ENCODE measurements at places on chromosomes 1 and 21.

- no peak for DNase-seq
Observed at GRCh38 chr1:105072446-105072845, 1322.7 kb downstream of the AMY1C start.

DNA sequence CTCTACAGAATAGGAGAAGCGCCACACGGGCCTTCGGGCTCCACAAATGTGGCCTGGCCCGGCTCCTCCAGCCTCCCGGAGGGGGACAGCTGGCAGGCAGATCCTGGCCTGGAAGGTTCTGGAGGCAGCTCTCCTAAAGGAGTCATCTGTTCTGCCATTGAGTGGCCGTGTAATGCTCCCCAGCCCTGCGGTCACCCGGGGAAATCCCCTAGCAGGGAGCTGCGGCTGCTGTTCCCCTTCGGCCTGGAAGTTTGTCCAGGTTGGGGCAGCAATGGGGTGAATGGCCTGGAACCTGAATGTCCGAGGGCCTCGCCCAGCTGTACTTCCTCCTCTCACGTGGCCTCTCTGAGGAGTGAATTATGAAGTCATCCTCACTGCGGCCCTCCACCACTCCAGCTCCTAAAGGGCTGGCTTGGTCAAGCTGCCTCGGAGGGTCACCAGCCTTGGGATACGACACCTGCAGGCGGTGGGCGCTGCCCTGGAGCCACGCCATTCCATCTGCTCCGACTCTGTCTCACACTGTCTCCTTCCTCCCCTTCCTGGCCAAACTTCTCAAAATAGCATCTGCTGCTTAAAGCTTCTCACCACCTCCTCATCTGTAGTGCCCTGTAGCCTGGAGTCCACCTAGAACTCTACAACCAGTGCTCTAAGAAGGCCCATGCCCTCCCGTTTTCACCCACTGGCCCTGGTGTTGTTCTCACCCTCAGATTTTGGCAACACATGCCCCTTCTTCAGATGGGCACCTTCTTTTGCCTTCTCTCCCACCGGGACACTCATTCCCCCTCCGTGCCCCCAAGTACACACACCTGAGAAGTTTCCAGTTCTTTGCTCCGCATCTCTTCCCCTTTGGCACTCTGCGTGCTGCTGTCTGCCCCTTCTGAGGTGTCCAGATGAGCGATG, 54.4 kb upstream of the TMPRSS2 start:
- no peak for DNase-seq

DNA sequence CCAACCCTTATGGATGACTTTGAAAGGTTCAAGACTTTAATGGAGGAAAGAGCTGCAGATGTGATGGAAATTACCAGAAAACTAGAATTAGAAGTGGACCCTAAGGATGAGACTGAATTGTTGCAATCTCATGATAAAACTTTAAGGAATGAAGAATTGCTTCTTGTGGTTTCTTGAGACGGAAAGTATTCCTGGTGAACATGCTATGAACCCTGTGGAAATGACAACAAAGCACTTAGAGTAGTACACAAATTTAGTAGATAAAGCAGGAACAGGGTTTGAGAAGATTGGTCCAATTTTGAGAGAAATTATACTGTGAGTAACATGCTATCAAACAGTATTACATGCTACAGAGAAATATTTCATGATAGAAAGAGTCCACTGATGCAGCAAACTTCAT, 215.4 kb downstream of the OMA1 start:
- no peak for DNase-seq

DNA sequence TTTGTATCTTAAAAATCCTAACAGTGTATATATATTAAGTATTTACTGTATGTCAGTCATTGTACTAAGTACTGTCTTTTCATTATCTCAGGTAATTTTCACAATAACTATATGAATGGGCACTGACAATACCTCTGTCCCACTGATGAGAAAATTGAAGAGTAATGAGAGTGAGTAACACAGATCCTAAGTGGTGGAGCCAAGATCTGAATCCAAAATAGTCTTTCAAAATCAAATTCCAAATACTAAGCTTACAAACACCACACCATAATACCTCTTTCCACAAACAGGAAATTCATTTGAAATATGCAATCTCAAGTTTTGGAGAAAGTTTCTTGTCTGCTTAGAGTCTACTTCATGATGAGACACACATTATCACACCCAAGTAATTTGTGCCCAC, 105.9 kb upstream of the EDEM3 start:
- DNase-seq: no peak

DNA sequence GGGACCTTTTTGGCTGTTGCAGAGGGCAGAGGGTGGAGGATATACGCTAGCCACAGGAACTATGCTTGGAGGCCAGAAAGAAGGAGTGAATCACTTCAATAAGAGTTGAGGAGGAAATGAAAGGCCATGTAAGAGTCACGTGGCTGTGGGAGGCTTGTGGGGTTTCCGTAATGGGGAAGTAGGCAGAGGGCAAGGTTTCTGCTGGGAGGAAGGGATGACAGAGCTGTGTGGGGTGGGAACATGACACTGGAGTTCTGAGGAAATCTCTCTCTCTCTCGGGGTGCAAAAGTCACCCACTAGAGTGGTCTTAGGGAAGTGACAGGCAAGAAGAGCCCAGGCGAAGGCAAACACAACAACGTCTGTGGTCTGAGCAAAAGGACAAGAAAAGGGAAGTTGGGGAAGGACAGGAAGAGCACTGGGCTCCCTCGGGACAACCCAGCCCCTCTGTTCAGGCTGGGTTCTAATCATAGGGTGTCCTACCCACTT, 3.9 kb upstream of the CD1C start:
- no peak for DNase-seq

GRCh38 chr1:198880818-198881597, 242.2 kb downstream of the PTPRC start:
- no peak for DNase-seq

DNA sequence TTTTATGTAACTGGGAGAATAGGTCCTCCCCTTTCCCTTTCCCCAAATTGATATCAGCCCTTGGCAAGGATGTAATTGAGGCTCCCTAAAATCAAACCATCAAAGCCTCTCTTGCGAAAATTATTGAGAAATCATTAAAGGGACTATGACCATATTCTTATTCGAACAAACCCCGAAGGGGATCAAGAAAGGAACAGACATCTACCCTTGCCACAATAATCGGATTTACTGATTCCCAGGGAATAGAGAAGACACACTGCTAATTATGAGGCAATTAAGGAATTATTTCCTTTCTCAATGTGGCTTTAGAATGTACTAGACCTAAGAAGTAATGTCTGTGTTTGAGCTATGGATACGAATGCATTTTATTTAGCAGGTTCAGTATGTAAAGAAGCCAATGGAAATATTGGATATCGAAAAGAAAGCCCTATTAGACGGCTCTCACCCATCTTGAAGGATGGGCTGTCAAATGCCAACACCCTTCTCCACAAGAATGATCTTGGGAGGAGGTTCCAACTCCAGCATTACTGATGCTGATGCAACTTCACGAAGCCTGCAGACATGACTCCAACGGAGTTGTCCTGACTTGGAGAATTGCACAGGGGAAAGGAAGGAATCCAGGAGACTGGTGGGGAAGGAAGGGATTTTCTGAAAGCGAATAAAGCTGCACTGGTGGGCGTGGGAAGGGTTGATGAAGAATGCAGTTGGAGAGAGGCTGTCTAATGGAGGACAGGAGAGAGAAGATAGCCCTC, 11.6 kb upstream of the PTPRF start:
- DNase-seq: no peak

DNA sequence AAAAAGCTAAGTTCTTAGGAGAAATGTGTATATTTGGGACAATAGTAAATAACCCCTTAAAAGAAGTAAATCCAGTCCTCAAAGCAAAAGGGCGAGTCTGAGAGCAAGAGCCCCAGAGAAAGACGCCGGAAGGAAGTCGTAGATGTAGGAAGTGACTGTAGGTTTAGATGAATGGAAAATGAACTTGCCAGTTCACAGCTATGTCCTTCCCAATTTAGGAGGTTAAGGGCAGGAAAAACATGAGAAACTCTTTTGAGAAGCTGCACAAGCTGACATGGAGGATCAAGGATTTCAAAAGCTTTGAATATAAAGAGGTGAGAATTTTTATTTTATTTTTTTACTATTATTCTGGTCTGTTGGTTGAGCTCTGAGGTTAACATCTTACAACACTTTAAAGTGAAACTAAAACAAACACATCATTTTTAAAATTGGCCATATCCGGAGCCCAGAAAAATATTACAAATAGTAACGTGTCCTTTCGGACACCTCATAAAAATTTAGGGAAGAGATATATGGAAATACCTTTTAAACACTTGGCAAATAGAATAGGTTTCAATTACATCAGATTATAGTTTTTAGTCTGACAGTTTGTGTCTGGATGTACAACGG, 1178.6 kb downstream of the MRPL39 start:
- DNase-seq: no peak

- DNase-seq: no peak
Observed at GRCh38 chr1:21586846-21587601, 77.8 kb downstream of the ALPL start.

DNA sequence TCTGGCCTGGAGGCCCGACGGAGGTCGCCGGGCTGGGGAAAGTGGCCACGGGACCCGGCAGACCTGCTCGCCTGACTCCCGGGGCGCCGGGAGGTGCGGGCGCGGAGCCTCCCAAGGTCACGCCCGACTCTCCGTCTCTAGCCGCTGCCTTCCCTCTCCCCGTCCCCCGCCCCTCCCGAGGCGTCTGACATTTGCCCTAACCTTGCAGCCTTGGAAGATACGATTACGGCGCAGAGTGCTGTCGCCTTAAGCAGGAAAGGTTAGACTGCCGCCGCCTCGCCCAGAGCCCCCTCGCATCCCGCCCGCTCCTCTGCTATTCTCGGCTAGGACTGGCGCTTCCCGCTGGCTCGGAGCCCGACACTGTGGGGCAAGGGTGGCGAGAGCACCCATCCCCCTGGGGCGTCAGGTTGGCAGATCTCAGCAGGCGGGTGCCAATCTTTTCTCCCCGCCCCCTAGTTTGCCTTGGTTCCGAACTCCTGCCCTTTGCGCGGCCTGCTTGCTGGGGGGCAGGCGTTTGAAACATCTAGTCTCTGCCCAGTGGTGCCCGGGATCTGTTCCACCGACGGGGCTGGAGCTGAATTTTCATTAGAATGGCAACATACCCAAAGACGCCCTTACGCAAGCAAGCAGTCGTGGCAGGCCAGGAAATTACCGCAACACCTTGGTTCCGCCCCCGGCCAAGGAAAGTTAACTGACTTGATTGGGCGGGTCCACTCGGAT, 835 bp downstream of the PGM1 start:
- peak; percentile 73 for DNase-seq

DNA sequence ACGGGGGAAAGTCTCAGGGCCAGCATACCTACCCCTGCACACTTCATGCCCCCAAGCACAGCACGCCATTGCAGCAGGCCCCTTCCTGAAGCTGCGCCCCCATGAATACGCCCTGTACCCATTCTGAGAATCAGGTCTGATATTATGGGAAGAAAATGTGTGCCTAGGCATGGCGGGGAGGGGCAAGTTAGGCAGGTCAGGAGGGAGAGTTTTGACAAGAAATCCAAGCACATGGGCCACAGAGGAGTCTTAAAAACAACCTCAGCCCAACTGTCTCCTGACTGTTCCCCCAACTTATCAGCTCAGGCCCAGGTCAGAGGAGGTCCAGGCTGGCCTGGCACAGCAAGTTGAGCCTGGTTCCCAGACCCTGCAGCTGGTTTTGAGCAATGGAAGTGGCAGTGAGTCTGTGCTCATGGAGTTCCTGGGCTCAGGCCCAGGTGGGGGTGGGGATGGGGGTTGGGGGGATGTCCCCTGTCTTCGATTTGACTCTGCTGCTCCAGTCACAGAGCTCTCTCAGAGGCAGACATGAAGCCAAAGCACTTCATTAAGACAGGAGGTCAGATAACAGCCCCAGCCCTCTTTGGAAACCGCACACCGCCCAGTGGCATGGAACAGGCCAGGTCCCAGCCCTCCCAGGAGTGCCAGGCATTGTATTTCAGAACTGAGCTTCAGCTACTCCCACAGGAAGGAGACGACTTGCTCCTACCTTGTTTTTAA, 20.6 kb upstream of the BCAR3 start:
- no peak for DNase-seq

DNA sequence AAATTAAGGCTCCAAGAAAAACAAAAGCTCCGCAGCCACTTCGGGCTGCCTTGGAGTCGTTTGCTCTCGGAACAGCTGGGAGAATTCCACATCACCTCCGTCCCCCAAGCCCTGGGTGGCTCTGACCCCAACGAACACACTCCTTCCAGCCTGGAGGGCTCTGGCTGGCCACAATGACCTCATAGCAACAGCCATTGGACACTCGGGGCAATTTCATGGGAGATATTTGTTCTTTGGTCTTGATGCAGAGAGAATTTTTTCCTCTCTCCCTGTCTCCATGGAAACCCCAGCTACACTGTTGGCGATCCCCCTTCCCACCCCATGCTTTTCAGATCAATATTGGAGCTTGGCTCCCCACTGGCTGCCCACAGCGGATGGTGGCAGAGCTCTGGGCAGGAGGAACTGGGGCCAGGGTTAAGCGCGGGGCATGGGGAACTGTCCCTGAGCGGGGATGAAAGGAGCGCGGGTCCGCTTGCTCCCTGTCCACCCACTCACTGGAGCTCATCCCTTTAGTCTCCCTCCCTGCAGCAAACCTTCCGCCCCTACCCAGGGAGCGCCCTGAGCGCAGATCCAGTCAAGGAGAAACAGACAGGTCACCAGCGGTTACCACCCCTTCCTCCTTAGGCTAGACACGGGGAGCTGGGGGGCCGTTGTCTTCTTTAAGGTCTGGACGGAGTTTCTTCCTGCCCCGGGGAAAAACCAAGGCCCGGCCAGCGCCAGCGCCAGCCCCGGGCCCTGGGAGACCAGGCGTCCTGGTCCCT, 1.2 kb downstream of the WNT4 start:
- DNase-seq: no peak

- DNase-seq: peak; percentile 68
Observed at GRCh38 chr1:167533851-167534300, 15.5 kb upstream of the CD247 start.

- no peak for DNase-seq
Observed at GRCh38 chr1:100866041-100866900, 28.4 kb downstream of the EXTL2 start.

DNA sequence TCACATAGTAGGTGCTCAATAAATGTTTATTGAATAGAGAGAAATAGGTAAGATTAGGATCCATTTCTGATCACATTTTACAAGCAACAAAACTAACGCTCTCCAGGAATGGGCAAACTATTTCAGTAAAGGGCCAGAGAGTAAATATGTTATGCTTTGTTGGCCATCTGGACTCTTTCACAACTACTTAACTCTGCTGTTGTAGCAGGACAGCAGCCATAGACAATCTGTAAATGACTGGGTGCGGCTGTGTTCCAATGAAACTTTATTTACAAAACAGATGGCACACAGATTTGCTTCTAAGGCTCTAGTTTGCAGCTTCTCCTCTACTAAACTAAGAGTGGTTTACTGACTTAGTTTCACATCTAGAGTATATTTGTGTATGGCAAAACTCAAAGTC, 83.0 kb upstream of the BACH1 start:
- DNase-seq: no peak

GRCh38 chr21:40844935-40845334, 2.0 kb downstream of the DSCAM start:
- no peak for DNase-seq

- no peak for DNase-seq
Observed at GRCh38 chr1:197951089-197951488, 33.9 kb downstream of the LHX9 start.

GRCh38 chr1:220473440-220473839, 54.5 kb upstream of the MARK1 start:
- no peak for DNase-seq

All from activated CD4-positive, CD25-positive, alpha-beta regulatory T cell treated with anti-CD3 and anti-CD28 coated beads, Interleukin-2, amount 50 U/mL, for 72 hours (primary cell).